C1 segment of cervical spinal cord (tissue), 14 donors: ENCODE measurements at places on chromosomes 2 and 18.

DNA sequence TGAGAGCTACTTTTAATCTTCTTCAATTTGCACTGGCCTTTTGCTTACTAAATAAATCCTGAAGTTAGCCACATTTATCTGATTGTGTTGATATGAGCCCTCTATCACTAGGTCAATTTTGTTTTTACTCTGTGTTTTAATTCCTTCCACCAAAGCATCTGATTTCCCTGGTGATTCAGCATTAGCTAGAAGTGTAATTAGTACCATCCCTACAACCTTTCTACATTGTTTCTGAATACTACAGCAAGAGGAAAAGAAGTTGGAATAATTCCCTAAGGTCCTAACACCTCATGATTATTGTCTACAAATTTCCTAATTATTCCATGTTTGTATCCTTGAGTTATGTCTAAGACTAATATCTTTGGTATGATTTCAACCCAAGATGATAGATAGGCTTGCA is 1093.6 kb downstream of the SUCLG1 start:
- DNase-seq, result no peak

DNA sequence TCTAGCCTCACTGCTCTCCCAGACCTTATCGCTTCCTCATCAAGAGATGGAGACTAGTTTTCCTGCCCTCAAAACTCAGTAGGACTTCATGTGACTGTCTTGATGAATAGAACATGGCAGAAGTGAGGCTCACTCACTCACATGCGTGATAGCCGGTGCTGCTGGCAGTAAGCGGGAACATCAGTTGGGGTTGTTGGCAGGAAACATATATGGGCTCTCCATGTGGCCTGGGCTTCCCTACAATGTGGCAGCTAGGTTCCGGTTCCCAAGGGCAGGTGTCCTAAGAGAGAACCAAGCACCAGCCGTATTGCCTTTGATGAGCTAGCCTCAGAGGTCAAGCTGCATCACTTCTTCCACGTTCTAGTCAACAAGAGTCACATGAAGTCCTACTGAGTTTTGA is 15.2 kb upstream of the FAHD2A start:
- no peak for DNase-seq

- DNase-seq, result no peak
These were observed 545.0 kb upstream of the PIK3C3 start for GRCh38 chr18:41410006-41410405.

DNA sequence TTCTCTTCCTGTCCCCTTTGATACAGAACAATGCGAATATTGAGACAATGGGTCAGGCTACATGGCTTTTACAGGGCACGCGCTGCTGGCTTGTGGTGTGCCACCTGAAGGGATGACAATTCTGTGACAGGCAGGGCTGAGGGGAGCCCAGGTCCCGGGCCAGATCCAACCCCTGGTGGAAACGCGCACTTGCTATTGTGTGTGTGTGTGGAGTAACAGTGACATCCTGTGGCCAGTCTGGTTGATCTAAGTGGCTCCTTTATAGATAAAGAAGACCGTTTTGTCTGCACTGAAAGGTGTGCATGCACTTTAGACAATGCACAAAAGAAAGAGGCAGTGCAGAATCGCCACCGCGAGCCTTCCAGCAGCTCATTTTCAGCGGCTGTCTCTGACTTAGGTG is 273.6 kb downstream of the HRH4 start:
- no peak for DNase-seq

DNA sequence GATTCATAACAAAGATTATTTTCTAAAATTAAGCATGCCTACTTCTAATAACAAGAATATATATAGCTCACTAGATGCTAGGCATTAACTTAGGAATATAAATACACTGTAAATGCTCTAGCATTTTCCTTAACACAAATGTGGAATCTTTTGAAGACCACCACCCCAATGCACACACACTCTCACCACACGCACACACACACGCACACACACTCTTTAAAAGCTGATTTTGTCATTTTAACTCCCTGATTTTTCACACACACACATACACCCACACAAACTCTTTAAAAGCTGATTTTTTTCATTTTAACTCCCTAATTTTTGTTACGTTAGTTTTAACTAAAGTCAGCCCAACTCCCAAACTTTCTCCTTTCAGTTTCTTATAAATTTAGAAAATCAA is 3.0 kb downstream of the COL5A2 start:
- no peak for DNase-seq

DNA sequence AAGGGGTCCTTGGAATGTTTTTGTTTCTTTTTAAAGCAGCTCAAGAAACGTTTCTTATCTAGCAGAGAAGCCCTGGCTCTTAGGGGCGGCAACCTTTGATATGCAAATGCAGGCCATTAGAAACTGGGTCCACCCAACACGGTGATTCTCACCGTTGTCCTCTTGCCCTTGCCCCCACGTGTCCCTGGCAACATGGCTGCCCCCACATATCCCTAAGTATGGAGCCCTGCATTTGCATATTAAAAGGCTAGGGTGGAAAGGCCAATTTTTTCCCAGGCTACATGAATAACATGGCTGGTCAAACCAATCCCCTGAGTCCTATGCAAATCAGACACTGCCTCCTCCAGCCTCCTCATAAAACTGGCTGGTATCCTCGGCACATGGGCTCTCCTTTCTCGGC is 230.1 kb upstream of the SPOPL start:
- no peak for DNase-seq

- DNase-seq, result no peak
These were observed 28.6 kb downstream of the ASXL3 start for GRCh38 chr18:33606621-33607020.
